ENCODE measurements at places on chromosomes 6 and 20. TPM values are rescaled to one million over a fixed set of nuclear protein-coding genes. Genes with fewer than 3 reads are reported as not detected.

OR2H1 gene
- total RNA-seq, result not detected

TRIM15 gene
- not detected for total RNA-seq

- no peak for DNase-seq
Measured at GRCh38 chr20:46009816-46010215, 1.1 kb downstream of the MMP9 start.

DNA sequence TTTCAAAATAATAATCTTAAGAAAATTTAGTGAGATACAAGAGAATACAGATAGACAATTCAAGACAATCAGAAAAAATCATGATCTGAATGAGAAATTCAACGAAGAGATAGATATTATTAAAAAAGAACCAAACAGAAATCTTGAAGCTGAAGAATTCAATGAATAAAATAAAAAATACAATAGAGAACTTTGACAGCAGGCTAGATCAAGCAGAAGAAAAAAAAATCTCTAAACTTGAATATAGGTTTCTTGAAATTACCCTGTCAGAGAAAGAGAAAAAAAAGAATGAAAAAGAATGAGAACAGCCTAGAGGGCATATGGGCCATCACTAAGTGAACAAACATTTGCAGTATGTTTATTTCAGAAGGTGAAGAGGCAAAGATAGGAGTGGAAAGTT, 39.0 kb downstream of the IL22RA2 start:
- DNase-seq, result no peak

- no peak for DNase-seq
Measured at GRCh38 chr6:99613409-99613704, 6.7 kb downstream of the PRDM13 start.

GRCh38 chr6:170206851-170207431, 83.9 kb downstream of the DLL1 start:
- no peak for DNase-seq

DNA sequence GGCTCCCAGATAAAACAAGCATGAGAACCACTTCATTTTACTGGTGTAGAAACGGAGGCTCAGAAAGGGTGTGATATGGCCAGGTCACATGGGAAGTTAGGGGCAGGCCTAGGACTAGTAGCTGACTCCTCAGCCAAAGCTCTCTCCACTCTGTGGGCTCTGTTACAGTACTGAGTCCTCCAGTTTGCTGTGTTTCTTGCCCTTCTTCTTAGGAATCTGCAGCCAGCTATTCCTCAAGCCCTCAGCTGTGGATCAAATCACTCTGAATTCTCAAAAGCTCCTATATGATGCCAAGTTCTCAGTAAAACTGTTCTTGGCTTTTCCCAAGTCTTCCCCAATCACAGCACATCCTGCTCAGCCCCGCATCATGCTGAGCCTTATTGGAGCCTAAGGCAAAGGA, 42.5 kb upstream of the ADGRF1 start:
- no peak for DNase-seq

DNA sequence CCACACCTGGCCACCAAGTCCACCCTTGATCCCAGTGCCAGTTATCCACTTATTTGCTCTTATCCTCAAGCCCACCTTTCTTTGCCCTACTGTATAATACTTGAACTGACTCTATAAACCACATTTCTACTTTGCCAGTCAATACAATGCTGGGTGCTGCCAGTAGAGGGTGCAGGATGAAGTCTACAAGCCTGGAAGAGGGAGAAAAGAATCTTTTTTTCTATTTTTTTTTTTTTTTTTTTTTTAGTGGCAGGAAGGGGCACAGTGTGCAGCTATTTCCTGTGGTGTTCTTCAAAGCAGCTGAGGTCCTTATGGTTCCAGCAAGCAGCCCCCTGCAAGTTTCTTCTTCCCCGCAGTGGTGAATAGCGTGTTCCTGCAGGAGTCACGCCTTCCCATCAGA, 22.2 kb upstream of the GABRR1 start:
- DNase-seq, result no peak

- no peak for DNase-seq
Measured at GRCh38 chr6:36805096-36805797, 34.0 kb downstream of the CPNE5 start.

Data from ovary (tissue), 10 donors.